Epithelial cell of prostate (primary cell): ENCODE measurements at places on chromosomes 6 and 20.

GRCh38 chr6:111278731-111279130, 191.4 kb downstream of the SLC16A10 start:
- DNase-seq: no peak

DNA sequence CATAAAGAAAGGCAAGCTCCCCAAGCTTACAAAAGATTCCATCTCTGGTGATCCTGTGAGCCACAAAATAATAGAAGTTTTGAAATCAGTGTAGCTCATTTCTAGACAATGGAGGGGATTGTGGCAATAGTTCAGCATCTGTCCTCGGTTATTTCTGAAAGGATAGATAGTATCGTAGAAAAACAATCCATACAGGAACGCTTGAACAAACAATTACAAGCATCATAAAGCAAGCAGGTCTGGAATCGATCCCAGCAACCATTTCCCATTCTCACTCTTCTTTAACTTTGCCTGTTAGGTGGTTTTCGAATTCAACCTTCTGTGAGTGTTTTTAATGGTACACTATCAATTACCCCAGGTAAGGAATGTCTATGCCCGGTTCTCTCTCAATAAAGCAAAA, 931.1 kb downstream of the KIF16B start:
- no peak for DNase-seq

- DNase-seq: no peak
These were observed 23.1 kb downstream of the PFDN4 start for GRCh38 chr20:54231036-54231435.

GRCh38 chr6:110520992-110521543, 44.7 kb upstream of the SLC22A16 start:
- DNase-seq: no peak

- DNase-seq: no peak
These were observed at the start of gene RGS19 for GRCh38 chr20:64079273-64080012. RGS19 (minus strand) TSS chr20:64079518; CDS start chr20:64076886, 2,632 bp downstream.

- no peak for DNase-seq
These were observed 181.8 kb downstream of the FOXA2 start for GRCh38 chr20:22402550-22402949.

DNA sequence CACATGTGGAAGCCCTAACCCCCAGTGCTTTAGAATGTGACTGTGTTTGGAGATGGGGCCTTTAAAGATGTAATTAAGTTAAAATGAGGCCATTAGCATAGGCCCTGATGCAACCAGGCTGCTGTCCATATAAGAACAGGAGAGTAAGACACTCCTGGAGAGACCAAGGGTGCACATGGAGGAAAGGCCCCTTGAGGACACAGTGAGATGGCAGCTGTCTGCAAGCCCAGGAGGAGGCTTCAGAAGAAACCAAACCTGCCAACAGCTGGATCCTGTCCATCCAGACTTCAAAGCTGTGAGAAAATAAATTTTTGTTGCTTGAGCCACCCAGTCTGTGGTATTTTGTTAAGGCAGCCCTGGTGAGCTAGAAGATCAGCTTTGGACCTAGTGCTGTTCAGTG, 16.8 kb upstream of the SNRPB2 start:
- DNase-seq: no peak

- no peak for DNase-seq
These were observed 10.4 kb downstream of the DEFB129 start for GRCh38 chr20:237489-237888.
